NCI-H82 (cell line): ENCODE measurements at places on chromosomes 5 and 9.

- no peak for DNase-seq
Observed at GRCh38 chr9:108297073-108297472, 558.7 kb downstream of the ACTL7B start.

GRCh38 chr5:134549714-134550113, 24.2 kb downstream of the JADE2 start:
- DNase-seq, result no peak

GRCh38 chr9:126745574-126746411, 59.0 kb upstream of the ZBTB43 start:
- no peak for DNase-seq

- DNase-seq, result no peak
Observed at GRCh38 chr9:72579190-72579589, 57.8 kb downstream of the TMC1 start.

GRCh38 chr5:65482736-65483545, 1.2 kb upstream of the ADAMTS6 start:
- DNase-seq, result no peak

DNA sequence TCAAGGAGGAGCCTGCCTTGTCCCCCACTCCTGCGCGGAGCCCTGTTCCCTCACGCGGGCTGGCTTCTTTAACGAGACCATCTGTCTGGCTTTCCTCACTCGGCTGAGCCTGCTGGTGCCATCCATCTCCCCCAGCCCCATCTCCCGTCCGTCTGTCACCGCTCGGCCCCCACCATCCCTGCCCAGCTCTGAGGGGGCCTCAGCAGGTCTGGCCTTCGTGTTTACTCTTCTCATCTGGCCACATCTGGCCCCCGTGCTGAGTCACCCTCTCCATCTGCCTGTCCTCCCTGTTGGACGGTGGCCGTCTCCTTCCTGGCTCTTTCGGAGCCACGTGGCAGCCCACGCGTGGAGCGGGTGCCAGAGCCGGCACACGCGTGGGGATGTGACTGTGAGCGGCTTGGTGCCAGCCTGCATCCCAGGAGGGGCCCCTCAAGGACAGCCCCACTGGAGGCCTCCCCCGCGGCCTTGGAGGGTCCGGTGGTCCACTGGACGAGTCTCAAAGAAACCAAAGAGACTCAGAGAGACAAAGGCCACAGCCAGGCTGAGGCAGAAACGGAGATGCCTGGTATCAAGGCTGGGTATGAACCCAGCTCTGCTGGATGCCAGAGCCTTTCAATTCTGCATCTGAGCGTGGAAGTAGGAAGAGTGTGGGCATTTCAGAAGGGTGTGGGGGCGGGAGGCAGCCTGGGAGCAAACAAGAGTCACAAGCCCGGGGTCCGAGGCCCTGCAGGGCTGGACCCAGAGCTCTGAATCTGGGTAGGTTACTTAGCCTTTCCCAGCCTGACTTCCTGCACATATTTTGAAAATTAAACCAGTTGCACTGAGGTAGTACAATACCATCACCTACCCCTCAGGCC, 76.7 kb upstream of the UNC5A start:
- DNase-seq, result peak; percentile 80

GRCh38 chr9:103319979-103320378, 324.8 kb downstream of the CYLC2 start:
- DNase-seq, result peak; percentile 62

DNA sequence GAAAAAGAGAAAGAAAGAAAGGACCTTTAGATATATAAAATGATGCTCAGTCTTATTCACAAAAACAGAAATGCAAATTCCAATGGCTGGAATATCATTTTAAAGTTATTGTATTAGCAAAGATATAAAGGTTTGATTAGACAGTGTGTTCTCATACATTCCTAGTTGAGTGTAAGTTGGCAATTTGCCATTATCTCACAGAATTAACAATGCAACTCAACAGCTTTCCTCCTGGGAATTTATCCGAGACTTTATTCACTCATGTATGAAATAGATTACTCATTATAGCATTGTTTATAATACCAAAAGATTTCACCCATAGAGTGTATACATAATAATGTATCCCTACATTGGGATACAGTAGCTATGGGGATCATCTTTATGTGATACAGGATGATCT, 27.1 kb upstream of the MLLT3 start:
- peak; percentile 4 for DNase-seq

GRCh38 chr9:90801973-90802322, 329 bp downstream of the SYK start:
- DNase-seq, result peak; percentile 14

DNA sequence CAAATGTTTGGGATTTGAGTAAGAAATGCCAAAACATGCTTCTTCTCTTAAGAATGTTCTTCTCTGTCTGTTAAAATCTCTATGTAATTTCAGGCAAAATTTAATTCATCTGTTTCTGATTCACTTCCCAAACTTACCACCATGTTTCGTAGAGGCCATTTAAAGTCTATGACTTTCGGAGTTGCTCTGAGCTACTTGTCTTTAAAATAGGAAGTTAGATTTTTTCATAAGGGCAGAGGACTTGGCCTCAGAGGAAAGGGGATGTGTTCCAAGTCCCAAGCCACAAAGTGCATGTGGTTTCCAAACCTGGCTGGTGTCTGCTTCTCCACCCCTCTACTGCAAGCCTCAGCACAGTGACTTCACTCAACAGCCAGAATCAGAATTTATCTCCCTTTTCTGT, 111.3 kb upstream of the ADRA1B start:
- no peak for DNase-seq

DNA sequence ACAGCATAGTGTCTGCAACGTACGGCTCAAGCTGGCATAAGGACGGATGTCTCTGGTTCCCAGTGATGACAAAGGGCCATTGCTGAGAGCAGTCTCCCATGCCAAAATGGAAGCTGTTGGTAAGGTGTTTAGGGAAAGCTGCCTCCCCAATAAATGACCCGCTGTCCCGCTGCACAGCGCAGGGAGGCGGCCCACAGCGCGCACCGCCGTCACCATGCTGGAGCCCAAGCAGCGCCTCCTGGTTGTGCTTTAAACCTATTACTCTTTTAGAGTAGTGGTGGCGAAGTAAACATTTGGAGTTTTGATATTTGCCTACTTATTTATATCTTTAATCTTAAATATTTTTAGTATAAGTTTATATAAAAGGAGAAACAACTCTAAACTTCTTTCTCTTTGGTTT, 70.4 kb upstream of the C5orf63 start:
- no peak for DNase-seq
